RCC 7860 (cell line): ENCODE measurements at places on chromosomes 3 and 15.

- no peak for DNase-seq
These were observed 15.7 kb upstream of the CFAP161 start for GRCh38 chr15:81118361-81118760.

- no peak for DNase-seq
These were observed 883 bp downstream of the RTP4 start for GRCh38 chr3:187369089-187369447.

DNA sequence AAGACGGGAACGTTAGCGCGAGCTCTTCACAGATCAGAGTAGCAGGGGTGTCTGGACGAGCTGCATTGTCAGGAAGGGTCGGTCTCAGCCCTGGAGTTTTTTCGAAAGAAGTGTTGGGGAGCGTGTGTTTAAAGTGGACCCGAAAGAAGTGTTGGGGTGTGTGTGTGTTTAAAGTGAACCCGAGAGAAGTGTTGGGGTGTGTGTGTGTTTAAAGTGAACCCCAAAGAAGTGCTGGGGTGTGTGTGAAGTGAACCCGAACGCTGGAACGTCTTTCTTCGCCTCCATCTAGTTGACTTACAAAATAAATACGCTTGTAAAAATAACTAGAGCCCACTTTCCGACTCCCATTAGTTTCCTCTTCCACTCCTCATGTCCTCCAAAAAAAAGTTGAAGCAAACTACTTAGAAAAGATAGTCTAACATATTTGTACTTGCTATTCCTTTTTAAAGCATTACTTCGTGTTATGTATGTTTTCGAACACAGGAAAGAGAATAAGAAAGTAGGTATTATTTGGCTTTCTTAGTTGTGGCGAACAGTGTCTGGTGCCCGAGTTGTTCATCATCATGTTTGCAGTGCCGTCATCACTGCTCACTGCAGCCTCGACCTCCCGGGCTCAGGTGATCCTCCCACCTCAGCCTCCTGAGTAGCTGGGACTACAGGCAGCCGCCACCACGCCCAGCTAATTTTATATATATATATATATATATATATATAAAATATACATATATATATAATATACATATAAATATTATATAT lies 1.0 kb downstream of the LRCH3 start:
- no peak for DNase-seq

DNA sequence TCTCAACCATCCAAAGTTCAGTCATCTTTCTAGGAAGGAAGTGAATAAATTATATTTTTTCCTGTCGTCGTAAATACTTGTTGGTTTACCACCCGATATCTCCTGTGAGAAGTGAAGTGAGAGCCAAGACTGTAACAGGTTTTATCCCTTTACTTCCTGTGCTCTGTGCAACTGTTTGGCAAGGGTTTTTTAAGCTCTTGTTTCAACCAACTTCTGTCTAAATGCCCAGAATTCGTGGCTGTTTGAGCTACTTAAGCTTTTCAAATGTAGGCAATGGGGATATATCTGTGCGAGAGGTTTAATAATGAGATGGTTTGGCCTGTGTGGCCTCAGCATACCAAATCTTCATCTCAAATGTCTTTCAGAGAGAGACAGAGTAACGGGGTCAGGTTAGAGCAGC lies 134.7 kb downstream of the LRTM1 start:
- DNase-seq = no peak

- DNase-seq = no peak
These were observed 277.3 kb upstream of the NR2F2 start for GRCh38 chr15:96053031-96053780.

DNA sequence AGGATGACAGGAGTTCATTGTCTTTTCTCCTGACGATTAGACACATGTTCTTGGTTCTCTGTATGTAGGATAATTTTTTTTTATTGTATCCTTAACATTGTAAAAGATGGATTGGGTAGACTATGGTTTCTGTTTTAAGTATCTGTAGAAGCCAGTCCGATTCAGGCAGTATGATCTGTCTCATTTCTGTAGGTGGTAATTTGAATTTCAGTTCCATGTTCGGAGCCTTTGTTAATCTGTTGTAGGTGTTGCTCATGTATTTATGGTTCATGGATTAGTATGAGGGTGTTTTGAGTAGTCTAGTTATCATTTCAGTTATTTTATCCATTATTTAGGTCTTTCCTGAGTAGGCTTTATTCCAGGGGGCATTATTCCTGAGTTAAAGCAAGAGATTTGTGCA lies 32.4 kb upstream of the MME start:
- DNase-seq = no peak

DNA sequence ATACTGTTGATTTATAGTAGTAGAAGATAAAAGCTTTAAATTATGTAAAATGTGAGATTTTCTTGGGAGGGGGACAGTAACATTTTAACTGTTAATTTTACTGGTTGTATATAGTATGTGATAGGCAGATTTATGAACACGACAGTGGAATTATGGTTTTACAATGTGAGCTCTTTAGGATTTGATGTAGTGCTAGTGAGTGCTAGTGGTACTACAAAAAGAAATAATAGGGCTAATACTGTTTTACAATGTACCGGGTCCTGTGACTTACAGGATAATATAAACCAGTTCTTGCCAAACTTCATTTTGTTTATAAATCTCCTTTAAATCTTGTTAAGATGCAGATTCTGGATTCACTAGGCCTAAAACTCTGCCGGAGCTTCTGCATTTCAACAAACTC lies 165.7 kb downstream of the TCF12 start:
- no peak for DNase-seq

DNA sequence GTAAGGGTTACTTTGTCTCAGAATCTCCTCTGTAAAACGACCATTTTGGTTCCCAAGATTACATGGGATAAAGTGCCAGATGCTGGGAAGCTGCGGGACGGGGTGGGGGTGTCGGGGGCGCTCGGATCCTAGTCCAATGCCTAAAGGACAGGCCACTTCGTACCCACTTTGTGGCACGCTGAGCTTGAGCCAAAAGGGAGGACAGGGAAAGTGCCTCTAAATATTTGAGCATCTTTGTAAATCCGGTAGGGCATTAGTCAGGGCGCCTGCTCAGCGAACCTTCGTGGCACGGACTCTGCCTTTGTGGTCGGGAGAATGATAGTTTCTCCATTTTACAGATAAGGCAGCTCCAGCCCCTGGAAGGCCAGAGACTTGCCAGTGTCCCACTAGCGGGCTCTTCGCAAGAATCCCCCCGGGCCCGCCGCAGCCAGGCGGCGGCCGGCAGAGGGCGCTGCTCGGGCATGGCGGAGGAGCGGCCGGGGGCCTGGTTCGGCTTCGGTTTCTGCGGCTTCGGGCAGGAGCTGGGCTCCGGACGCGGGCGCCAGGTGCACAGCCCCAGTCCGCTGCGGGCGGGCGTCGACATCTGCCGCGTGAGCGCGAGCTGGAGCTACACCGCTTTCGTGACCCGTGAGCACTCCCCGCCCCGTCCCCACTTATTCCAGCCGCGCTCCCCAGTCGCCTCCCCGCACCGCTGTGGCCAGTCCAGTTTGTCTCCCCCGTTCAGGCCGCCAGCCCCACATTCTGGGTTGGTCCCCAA lies 1.8 kb downstream of the RCCD1 start:
- DNase-seq = peak; percentile 35

- no peak for DNase-seq
These were observed 46.5 kb upstream of the CLDN18 start for GRCh38 chr3:137963463-137963862.

GRCh38 chr3:164377466-164377865 lies 700.8 kb downstream of the SI start:
- DNase-seq = no peak

- peak; percentile 91 for DNase-seq
These were observed 365.3 kb upstream of the KCNMB2 start for GRCh38 chr3:178170698-178171535.

- DNase-seq = no peak
These were observed 93.1 kb downstream of the DNASE1L3 start for GRCh38 chr3:58117561-58118181.

- no peak for DNase-seq
These were observed 244.4 kb upstream of the TOPAZ1 start for GRCh38 chr3:43997316-43997715.

GRCh38 chr3:55454611-55455010 lies 32.5 kb downstream of the WNT5A start:
- no peak for DNase-seq

GRCh38 chr15:62231856-62232255 lies 66.8 kb upstream of the C2CD4B start:
- no peak for DNase-seq

DNA sequence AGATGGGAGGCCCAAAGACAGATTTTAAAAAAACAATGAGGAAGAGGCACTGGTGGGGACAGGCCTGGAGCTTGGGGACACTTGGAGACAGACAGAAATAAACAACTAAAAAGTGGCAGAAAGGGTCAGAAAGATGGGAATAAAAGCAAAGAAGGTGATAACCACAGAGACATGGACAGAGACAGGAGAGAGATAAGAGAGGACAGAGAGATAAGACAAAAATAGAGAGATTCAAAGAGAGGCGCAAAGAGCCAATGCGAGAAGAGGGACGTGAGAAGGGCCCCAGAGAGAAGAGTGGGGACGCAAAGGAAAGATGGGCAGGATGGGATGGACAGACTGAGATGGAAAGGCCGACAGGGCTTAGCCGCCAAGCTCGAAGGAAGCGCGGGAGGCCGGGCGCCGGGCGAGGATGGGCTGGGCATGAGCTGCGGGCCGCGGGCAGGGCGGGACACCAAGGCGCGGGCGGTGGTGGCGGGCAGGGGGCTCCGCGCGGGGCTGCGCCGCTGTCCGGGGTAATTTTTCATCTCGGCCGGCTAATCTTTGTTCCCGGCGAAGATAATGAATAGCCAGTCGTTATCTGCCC lies 3.1 kb upstream of the GATA2 start:
- no peak for DNase-seq

DNA sequence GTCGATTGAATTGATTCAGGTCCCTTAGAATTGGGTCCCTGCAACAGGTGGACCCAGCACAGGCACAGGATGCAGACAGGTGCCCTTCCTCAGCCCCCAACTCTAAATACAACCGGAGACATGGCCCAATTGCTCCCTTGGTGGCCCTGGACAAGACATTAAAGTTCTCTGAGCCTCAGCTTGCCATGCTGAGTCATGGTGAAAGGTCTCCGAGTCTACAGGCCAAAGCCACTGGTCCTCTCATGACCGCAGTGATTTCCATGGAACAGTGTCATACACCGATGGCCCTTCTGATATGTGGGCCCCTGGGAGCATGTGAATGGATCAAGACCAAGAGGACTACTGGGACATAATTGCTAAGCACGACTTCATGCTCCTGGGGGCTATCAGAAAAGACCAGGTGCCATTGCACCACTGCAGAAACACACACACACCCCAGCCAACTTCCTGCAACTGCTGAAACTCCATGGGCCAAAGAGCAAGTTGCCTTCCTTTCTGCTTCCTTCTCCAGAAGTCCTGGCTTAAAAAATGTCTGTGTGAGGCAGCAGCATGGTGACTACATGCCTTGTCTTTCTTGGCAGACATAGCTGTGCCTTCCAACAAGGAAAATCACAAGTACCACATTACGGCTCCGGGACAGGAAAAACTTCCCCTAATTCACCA lies 38.8 kb downstream of the TBC1D2B start:
- DNase-seq = no peak

DNA sequence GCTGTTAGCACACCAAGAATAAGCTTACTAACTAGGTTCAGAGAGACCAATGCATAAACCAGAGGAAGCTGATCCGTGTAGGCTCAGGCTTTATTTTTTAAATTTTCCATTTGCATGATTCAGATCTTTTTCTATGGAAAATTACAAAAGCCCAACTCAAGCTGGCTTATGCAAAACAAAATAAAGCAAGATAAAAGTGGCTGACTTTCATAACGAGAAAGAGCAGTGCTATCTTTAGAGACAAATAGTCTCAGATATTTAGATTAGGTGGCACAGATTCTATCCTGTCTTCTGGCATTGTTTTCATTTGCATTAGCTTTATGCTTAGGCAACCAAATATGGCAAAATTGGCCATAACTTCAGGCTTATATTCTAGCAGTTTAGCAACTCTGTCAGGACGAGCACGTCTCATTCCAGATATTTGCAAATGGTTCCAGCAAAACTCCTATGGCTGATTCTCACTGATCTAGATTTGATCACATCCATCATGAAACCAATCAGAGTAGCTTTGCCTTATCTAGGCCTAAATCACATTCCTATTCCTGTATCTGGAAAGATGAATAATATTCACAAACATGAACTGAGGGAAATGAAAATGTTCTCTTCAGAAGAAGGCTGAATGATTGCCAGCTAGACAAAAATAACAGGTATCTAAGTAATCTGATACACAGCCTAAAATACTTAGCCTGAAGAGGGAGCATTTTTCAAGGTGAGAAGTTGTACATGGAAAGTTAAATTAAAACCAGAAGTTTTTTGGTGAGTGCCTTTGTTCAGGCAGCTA lies 216.4 kb upstream of the DPPA4 start:
- DNase-seq = no peak

GRCh38 chr15:78614021-78614420 lies 6.8 kb downstream of the CHRNA3 start:
- DNase-seq = no peak

DNA sequence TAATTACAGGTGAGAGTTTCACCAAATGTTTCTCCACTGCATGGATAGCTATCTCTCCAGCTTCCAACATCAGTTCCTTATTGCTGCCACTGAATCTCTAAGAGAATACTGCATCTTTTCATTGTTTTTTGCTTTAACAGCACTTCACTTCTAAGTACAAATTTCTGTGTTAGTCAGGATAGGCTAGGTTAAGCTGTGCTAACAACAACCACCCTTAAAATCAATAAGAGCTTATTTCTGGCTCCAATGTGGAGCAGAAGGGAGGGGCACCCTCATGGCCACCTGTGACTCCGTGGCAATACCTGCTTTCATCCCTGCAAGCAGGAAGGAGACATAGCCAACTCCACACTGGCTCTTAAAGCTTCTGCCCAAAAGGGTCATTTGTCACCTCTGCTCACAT lies 36.4 kb upstream of the CORO2B start:
- DNase-seq = no peak

- peak; percentile 91 for DNase-seq
These were observed 51.9 kb upstream of the MUC13 start for GRCh38 chr3:124986192-124987143.

GRCh38 chr15:59997070-59997701 lies 6.9 kb upstream of the FOXB1 start:
- DNase-seq = no peak

DNA sequence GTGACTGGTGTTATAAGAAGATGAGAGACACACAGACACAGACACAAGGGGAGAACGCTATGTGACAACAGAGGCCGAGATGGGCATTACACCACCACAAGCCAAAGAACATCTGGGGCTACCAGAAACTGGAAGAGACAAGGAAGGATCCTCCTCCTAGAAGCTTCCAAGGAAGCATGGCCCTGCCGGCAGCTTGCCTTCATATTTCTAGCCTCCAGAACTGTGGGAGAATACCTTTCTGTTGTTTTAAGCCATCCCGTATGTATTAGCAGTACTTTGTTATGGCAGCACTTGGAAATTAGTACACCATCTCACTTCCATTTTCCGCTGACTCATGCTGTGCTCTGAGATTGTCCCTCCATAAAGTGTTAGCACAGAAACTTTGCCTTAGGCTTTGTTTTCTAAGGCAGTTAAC lies 38.7 kb upstream of the CA12 start:
- DNase-seq = no peak

DNA sequence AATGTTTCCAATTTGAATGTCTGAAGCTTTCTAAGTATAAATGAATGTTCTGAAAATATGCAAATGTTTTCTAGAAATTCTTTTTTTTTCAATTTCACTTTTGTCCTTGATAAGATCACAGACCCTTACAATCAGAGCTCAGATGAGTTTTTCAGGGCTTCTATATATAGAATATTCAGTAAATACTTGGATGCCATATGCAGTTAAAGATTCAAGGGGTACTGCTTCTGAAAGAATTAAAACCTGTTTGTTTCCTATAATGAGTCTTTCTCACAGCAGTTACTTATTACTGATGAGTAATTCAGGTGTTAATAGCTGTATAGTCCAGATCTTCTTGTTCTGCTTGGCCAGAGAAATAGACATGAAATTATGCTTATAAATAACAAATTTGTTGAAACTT lies 812.6 kb downstream of the ZPLD1 start:
- DNase-seq = no peak
